ENCODE measurements at places on chromosomes 2 and 18.

DNA sequence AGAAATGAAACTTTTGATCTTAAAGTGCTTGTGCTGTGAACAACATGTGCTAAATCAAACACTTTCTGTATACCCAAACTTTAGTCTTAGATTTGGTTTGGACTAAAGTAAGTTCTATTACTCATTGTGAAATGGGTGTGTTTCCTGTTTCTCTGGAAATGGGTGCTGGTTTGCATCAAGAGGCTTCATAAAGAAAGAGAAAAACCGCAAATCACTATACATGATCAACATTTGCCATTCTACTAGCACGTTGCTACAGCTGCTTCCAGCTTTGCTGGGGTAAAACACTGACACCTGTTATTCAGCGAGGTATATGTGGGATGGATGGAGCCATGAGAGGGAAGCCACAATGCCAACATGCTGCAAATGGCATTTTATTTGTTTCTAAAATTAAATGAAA, 547.0 kb upstream of the ACVR2A start:
- no peak for DNase-seq

GRCh38 chr2:20434588-20435294, 12.1 kb upstream of the RHOB start:
- DNase-seq: no peak

- peak; percentile 52 for DNase-seq
Measured at GRCh38 chr2:61471905-61472805, 1.3 kb upstream of the USP34 start.

DNA sequence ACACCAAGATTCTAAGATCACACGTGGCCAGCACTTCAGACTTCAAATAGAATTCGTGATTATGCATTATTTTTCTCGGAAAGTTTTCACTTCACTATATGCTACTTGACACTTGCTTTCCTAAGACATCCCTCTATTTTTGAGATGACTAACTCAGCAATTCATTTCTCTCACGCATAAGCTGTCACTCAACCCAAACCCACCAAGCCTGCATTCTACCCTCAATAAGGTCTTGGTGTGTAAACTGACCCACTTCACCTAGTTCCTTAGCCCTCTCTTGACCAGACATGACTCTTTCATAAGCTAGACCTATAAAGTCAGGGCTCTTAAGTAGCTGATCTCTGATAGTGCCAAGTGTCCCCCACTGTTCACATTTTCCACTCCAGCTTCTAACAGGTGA, 11.7 kb downstream of the CKAP2L start:
- DNase-seq: no peak

DNA sequence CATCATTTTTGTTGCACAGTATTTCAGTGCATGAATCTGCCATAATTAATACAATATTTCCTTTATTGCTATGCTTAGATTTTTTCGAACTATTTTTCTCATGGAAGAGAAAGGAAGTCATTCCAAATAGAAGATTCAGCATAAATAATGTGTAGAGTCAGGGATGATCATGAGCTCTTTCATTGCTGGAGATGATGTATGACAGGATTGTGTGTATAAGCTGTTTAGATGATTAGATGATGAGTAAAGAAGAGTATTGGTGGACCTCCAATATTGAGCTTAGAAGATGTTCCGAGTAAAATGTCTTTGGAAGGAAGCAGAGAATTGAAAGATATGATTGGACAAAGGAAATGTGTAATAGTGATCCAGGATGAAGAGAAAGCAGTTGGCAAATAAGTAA, 364.5 kb downstream of the PARD3B start:
- DNase-seq: no peak

DNA sequence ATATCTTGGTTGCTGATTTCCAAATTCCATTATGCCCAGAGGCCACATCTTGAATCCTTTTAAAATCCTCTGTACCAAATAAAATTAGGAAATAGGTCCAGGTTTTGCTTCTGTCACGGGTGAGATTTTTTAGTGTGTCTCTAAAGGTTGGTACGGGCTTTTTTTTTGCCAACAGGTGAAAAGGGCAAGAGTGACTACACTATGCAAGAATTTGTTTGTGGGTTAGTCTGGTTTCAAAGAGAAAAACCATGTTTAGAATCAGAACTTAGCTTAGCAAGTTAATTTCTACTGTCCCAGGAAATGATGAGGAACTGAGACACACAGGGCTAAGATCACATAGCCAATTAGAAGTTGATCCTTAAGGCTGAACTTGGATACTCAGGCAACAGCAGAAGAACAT, 41.7 kb downstream of the POLR1A start:
- DNase-seq: no peak

- no peak for DNase-seq
Measured at GRCh38 chr2:168585700-168586099, 129.6 kb downstream of the CERS6 start.

DNA sequence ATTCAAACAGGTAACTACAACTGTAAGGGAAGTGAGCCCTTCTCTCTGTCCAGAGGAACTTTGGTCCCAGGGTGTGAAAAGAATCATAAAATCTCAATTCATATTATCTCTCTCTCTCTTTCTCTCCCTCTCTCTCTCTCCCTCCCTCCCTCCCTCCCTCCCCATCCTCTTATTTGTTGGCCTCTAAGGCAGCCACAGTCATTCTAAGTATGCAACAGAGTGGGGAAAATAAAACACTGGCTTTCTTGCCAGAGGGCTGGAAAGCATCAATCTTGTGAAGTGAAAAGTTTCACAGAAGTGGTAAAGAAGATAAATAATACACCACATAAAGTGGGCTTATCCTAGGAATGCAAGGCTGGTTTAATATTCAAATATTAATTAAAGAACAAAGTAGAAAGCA, 95.6 kb upstream of the KCNH7 start:
- no peak for DNase-seq

DNA sequence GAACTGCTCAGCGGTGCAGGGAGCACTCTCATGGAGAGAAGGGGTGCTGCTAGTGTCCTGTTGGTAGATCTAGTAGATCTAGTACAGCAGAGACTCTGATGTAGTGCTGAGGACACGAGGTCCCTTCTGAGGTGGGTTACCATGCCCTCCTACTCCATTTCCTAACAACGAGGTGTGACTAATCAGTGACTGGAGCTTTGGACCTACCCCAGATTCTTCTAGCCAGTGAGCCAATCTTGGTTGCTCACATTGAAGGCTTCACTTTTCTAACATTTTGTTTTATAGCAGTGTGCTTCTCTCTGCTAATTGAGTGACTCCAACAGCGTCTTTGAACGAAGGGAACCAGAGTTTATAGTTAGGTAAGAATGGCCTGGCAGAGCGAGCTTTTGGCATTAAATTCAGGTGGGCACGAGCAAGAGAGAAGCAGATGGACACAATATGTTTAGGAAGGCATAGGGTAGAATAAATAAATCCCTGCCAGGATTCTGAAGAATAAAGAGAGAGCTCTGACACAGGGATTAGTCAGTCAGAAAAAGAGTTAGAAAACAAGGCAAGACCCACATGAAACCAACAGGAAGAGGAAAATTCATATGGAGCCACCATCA, 306.0 kb upstream of the RAB12 start:
- DNase-seq: no peak

DNA sequence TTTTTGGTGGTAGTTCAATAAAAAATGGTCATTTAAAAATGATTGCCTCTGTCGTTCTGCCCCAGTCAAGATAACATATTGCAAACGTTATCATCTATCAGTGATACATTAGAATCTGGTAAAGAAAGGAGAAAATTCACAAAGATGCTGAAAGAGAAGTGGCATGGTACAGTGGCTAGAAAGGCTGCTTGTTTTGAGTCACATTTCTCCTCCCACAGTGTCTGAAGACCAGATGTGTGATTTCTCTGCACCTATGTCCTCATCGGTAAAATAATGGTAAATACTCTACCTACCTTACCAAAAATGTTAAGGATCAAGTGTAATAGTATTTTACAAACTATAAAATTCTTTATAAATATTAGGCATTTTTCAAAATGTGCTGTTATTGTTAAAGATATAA, 76.1 kb upstream of the NOSTRIN start:
- DNase-seq: no peak

GRCh38 chr2:8437228-8437948, 244.5 kb upstream of the ID2 start:
- DNase-seq: no peak

- DNase-seq: no peak
Measured at GRCh38 chr2:223896833-223897311, 48.3 kb downstream of the WDFY1 start.

DNA sequence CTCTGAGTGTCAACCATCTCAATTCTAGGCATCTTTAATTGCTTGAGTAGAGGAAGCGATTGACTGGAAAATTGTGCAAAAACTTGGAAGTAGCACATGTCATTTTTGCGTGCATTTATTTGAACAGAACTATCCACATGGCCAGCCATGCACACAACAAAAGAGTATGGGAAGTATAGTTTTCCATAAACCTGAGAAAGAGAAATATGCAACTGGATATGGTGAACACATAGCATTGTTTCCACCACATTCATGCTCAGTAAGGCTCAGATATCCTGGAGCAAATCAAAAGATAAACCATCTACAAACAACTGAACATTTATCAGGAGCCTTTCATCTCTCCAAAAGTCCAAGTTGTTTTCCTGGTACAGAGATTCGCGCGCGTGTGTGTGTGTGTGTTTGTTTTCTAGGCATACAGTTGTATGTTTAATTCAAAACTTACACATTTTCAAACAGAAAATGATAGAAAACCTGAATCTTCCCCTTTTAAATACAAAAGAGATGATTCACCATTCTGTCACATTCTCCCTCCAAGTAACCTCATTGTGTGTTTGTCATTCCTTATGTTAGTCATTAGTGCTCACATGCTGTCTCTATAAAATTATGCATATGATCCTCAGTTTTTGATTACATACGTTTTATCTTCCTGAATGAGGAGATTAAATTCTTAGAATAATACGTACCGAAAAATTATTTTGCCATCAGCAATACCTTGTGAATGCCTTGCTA, 780.4 kb upstream of the NRXN1 start:
- DNase-seq: no peak

DNA sequence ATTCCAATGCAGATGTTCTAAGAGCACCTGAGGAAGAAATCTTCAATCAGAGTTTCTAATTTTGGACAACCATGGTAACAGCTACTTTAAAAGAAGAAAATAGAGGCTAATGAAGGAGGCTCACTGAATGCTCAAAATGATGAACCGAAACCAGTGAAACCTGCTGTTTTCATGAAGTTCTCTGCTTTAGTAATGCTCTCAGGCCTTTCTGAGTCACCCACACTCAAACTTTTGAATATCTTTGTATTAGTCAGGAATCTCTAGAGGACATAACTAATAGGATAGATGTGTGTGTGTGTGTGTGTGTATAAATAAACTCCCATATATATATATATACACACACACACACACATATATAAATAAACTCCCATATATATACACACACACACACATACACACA, 76.9 kb upstream of the RIT2 start:
- no peak for DNase-seq

- DNase-seq: no peak
Measured at GRCh38 chr2:217632043-217632442, 370.8 kb downstream of the TNS1 start.

- DNase-seq: no peak
Measured at GRCh38 chr2:240206630-240207029, 66.2 kb upstream of the OTOS start.

GRCh38 chr2:119053700-119054436, 104.7 kb downstream of the C1QL2 start:
- no peak for DNase-seq

GRCh38 chr2:23497063-23497462, 112.1 kb downstream of the KLHL29 start:
- DNase-seq: no peak

DNA sequence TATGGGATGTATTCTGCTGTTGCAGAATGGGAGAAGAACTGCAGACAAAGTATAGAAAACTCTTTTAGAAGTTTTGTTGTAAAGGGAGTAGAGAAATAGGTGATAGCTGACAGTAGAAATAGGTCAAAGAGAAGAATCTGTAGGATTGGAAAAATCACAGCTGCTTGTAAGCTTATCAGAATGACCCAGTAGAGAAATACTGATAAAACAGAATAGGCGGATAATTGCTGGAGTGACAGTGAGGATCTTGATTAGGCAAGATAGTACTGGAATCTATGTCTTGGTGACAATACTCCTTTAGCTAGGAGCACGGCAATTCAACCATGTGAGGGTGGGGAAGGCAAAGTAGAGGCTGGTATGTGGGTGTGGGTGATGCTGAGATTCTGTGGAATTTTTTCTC, 4.5 kb upstream of the SMAD4 start:
- no peak for DNase-seq

Measured in NCI-H82 (cell line).